Muscle of leg (tissue), 16 donors: ENCODE measurements at places on chromosomes 2 and 18. TPM values are rescaled to one million over a fixed set of nuclear protein-coding genes. Genes with fewer than 3 reads are reported as not detected.

NOSTRIN gene
- total RNA-seq = 9.2 TPM

DNA sequence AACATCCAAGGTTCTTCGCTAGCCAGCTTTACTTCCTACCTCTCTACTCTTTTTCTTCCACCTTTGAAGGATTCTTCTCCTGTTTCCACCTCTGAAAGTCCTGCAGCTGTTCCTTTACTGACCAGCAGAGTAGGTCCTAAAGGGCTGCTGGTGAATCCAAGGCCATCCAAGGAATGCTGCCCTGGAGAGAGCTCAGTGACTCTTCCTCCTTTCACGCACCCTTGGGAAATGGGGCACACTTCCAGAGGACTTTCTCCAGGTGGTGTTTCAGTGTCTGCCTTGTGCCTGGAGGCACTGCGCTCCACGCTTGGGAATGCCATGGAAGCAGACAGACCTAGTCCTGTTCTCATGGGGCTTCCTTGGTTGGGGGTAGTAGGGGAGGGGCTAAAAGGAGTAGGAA is 45.4 kb downstream of the SLC16A14 start:
- H3K27ac ChIP-seq = no peak overlapping the region
- H3K4me3 ChIP-seq = no peak overlapping the region
- no peak for DNase-seq
- H3K27me3 ChIP-seq = no peaks in the 10 kb centered on the region

- no peak overlapping the region for H3K4me3 ChIP-seq
- DNase-seq = no peak
These were observed 23.5 kb downstream of the EMX1 start for GRCh38 chr2:72940786-72941185.

DNA sequence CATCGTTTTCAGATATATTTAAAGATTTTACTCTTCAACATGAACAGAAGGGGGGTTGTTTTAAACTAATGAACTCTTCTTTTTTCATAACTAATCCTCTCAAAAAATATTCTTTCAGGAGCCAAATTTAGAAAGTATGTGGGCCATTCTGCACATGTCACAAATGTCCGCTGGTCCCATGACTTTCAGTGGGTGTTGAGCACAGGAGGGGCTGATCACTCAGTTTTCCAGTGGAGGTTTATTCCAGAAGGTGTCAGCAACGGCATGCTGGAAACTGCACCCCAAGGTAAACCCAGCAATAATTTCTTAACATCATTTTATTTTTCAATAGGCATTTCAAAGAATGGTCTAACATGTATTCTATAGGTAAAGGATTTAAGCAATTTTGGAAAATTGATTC is 136.0 kb downstream of the EML6 start:
- no peaks in the 10 kb centered on the region for H3K36me3 ChIP-seq
- peak overlapping the region; percentile 56 for H3K27ac ChIP-seq
- no peak overlapping the region for H3K4me3 ChIP-seq
- peaks cover 9% of the 10 kb centered on the region for H3K4me1 ChIP-seq
- peak; percentile 37 for DNase-seq

GRCh38 chr18:58565021-58565420 is 63.9 kb downstream of the ALPK2 start:
- H3K4me1 ChIP-seq = peaks cover 29% of the 10 kb centered on the region
- no peak overlapping the region for H3K27ac ChIP-seq
- H3K36me3 ChIP-seq = no peaks in the 10 kb centered on the region
- DNase-seq = peak; percentile 82

- no peaks in the 10 kb centered on the region for H3K36me3 ChIP-seq
- no peak for DNase-seq
- H3K4me3 ChIP-seq = no peak overlapping the region
These were observed 24.2 kb downstream of the LIPG start for GRCh38 chr18:49585781-49586663.

TLX2 gene
- not detected for total RNA-seq

TRIB2 gene
- total RNA-seq = 36.1 TPM

CFAP65 gene
- total RNA-seq = not detected

- H3K27ac ChIP-seq = no peak overlapping the region
- no peak overlapping the region for H3K4me3 ChIP-seq
- H3K27me3 ChIP-seq = no peaks in the 10 kb centered on the region
- DNase-seq = peak; percentile 77
These were observed 837.4 kb downstream of the LRRTM4 start for GRCh38 chr2:76684756-76685155.
